ENCODE measurements at places on chromosomes 3 and 15. TPM values are rescaled to one million over a fixed set of nuclear protein-coding genes. Genes with fewer than 3 reads are reported as not detected.

DNA sequence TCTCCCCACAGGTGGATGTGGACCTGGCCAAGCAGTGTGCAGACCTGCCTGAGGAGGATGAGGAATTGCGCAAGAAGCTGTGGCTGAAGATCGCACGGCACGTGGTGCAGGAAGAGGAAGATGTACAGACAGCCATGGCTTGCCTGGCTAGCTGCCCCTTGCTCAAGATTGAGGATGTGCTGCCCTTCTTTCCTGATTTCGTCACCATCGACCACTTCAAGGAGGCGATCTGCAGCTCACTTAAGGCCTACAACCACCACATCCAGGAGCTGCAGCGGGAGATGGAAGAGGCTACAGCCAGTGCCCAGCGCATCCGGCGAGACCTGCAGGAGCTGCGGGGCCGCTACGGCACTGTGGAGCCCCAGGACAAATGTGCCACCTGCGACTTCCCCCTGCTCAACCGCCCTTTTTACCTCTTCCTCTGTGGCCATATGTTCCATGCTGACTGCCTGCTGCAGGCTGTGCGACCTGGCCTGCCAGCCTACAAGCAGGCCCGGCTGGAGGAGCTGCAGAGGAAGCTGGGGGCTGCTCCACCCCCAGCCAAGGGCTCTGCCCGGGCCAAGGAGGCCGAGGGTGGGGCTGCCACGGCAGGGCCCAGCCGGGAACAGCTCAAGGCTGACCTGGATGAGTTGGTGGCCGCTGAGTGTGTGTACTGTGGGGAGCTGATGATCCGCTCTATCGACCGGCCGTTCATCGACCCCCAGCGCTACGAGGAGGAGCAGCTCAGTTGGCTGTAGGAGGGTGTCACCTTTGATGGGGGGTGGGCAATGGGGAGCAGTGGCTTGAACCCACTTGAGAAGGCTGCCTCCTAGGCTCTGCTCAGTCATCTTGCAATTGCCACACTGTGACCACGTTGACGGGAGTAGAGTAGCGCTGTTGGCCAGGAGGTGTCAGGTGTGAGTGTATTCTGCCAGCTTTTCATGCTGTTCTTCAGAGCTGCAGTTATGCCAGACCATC lies 8.6 kb downstream of the VPS18 start:
- no peak for DNase-seq
- no peak overlapping the region for H3K4me3 ChIP-seq
- H3K4me1 ChIP-seq = peaks cover 21% of the 10 kb centered on the region
- peaks cover 73% of the 10 kb centered on the region for H3K36me3 ChIP-seq

The CXCR6 gene
- total RNA-seq = not detected

The UNC45A gene
- total RNA-seq = 67.9 TPM

GRCh38 chr3:112379020-112379690 lies 46.2 kb downstream of the CD200 start:
- no peaks in the 10 kb centered on the region for H3K27me3 ChIP-seq
- no peak overlapping the region for H3K4me3 ChIP-seq
- no peaks in the 10 kb centered on the region for H3K4me1 ChIP-seq
- no peaks in the 10 kb centered on the region for H3K36me3 ChIP-seq

DNA sequence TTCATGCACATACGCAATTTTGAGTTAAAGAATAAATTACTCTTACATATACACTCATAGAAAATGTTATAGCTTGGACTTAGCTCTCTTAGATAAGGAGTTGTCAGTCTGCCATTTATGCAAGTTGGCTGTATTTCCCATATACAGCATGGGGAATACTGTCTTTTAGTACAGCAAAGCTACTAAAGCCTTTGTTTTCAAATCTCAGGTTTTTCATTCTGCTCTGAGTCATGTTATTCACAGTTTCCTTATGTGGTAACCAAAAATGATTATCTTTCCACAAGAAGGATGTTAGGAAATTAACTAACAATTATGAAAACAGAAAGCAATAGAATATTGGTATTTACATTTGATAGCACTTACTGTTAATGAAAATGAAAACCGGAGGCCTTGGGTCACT lies 4.3 kb upstream of the TIPARP start:
- no peaks in the 10 kb centered on the region for H3K36me3 ChIP-seq
- no peak overlapping the region for H3K27ac ChIP-seq
- H3K4me1 ChIP-seq = peaks cover 25% of the 10 kb centered on the region
- H3K4me3 ChIP-seq = no peak overlapping the region

GRCh38 chr3:178655488-178655887 lies 119.3 kb downstream of the KCNMB2 start:
- no peaks in the 10 kb centered on the region for H3K36me3 ChIP-seq
- no peak overlapping the region for H3K27ac ChIP-seq
- H3K27me3 ChIP-seq = no peaks in the 10 kb centered on the region
- no peaks in the 10 kb centered on the region for H3K4me1 ChIP-seq
- DNase-seq = no peak
- no peak overlapping the region for H3K4me3 ChIP-seq

DNA sequence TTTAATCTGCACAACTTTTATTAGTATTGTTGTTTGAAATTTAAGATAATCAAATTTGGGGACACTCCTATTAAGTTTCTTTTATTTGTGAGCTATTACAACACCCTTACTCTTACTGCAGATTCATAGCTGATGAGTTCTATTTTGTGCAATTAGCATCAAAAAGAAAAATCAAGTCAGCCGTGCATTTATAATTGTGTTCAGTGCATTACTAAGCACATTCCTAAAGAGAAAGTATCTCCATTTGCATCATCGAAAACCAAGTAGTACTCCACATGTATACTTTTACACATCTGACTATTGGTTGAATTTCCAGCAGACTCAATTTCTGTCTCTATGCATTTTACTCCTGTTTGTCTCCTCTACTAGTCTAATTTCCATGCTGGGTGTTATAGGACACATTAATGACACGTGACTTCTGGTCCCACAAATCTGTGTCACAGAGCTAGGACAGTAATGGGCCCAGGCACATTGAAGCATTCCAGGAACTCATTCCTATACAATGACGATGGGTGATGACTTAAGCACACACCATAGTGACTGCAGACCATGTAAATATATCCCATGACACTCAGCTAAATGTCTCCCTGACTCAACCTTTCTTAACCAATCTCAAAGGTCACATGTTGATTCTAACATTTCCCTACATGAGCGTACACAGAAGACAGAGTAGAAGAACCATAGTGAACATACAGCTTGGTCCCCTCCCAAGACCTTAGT lies 477.5 kb downstream of the LPP start:
- H3K27ac ChIP-seq = peak overlapping the region; percentile 78
- no peak overlapping the region for H3K4me3 ChIP-seq
- H3K36me3 ChIP-seq = peaks cover 25% of the 10 kb centered on the region
- H3K4me1 ChIP-seq = peaks cover 67% of the 10 kb centered on the region
- no peaks in the 10 kb centered on the region for H3K27me3 ChIP-seq

- no peak for DNase-seq
- no peaks in the 10 kb centered on the region for H3K4me1 ChIP-seq
- no peak overlapping the region for H3K27ac ChIP-seq
- no peaks in the 10 kb centered on the region for H3K27me3 ChIP-seq
These were observed 26.1 kb downstream of the TFRC start for GRCh38 chr3:196055683-196056270.

GRCh38 chr3:52231502-52232278 lies 6.2 kb upstream of the TLR9 start:
- no peak overlapping the region for H3K4me3 ChIP-seq
- peaks cover 60% of the 10 kb centered on the region for H3K36me3 ChIP-seq
- no peak overlapping the region for H3K27ac ChIP-seq
- no peaks in the 10 kb centered on the region for H3K27me3 ChIP-seq

The GABRB3 gene
- total RNA-seq = not detected

DNA sequence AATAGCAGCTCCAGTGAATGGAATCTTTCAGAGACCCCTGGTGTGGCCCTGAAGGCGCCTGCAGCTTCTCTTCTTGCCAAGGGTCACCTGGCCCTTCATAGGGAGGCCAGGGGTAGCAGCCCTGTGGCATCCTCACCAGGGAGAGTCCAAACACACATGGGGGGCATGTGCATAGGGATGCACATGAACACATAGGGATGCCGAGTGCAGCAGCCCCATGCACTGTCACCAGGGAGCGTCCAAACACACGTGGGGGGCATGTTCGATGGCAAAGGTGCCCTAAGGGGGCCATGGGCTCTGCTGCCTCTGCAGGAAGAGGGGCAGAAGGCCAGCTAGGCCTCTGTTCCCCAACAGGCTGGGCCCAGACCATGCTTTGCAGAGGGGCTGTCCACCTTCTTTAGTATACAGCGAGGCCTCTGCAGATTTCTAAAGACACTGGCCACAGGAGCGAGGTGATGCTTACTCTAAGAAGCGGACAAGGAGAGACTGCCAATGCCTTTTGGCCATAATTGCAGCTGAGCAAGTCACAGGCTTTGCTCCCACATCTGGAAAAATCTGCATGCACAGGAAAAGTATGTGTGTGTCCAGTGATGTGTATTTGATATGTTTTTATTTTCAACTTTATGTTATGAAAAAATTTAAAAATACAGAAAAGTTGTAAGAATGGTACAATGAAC lies 21.0 kb downstream of the ANAPC13 start:
- H3K4me3 ChIP-seq = no peak overlapping the region
- H3K36me3 ChIP-seq = no peaks in the 10 kb centered on the region
- DNase-seq = no peak
- H3K4me1 ChIP-seq = peaks cover 38% of the 10 kb centered on the region
- no peaks in the 10 kb centered on the region for H3K27me3 ChIP-seq

GRCh38 chr3:192165552-192165951 lies 561.8 kb downstream of the FGF12 start:
- H3K27me3 ChIP-seq = no peaks in the 10 kb centered on the region
- no peaks in the 10 kb centered on the region for H3K36me3 ChIP-seq
- H3K4me1 ChIP-seq = no peaks in the 10 kb centered on the region
- no peak for DNase-seq
- no peak overlapping the region for H3K27ac ChIP-seq

DNA sequence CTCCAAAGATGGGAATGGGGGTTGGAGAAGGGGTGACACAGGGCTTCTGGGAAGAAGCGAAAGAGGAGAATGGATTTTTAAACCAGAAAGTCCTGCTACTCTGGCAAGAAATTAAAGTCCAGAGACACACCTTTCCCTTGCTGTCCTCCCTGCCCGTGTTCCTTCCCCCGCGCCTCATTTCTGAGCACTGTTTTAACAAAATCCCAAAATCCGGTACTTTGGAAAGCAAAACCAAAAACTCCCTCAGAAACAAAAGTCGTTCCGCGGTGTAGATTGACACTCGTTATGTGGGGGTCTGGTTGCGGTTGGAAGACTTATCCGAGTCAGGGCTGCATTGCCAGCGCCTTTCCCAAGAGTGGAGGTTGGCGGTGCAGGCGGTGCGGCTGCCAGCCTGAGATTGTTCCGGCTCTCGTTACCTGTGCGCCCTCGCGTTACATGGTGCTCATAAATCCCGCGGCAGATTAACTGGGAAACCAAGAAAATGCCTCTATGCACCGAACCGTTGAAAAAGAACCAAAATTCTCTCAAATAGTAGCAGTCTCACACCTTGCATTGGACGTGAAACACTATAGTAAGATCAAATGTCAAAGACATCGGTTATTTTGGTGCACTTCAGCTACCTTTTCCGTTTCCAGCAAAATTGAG lies 217.7 kb downstream of the MEIS2 start:
- H3K27ac ChIP-seq = no peak overlapping the region
- DNase-seq = no peak
- H3K27me3 ChIP-seq = peaks cover 40% of the 10 kb centered on the region
- no peaks in the 10 kb centered on the region for H3K4me1 ChIP-seq

The RETNLB gene
- not detected for total RNA-seq

The CASR gene
- total RNA-seq = not detected

DNA sequence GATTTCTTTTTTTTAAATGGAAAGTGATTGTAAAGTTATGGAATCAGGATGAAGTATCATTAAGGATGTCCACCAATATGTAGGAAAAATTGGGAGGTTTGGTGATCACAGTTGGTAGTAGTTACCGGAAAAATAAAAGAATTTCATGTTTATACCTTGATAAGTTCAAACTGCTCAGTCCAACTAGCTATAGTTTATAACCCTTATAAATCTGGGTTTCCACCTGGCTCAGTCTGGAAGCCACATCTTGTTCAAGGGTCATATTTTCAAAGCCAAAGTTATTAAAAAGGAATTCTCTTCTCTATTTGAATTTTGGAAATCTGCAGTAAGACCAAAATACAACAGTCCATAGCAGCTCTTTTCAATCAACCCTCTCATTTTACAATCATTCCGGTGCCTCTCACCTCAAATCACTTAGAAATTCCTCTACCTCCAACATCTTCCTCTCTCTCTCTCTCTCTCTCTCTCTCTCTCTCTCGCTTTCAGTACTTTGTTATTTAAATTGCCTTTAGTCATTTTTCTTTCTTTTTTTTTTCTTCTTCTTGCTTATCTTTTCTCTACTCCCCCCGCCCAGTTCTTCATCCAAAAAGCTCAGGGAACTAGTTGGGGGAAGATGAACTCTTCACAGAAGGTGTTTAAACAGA lies 186.2 kb upstream of the TBC1D5 start:
- no peak for DNase-seq
- no peak overlapping the region for H3K4me3 ChIP-seq
- H3K27ac ChIP-seq = no peak overlapping the region
- no peaks in the 10 kb centered on the region for H3K36me3 ChIP-seq
- no peaks in the 10 kb centered on the region for H3K27me3 ChIP-seq

The DOCK3 gene
- 0.29 TPM for total RNA-seq

- DNase-seq = peak; percentile 96
- H3K27ac ChIP-seq = peak within 1 kb of the TSS; percentile 83
- H3K4me3 ChIP-seq = peak within 1 kb of the TSS; percentile 67
- H3K36me3 ChIP-seq = peaks cover 44% of the 10 kb centered on the region
- peaks cover 19% of the 10 kb centered on the region for H3K4me1 ChIP-seq
These were observed at the start of gene BUB1B for GRCh38 chr15:40160689-40161688. BUB1B (plus strand) TSS chr15:40161069; CDS start chr15:40161221, 152 bp downstream.

- H3K4me3 ChIP-seq = no peak overlapping the region
- H3K27me3 ChIP-seq = no peaks in the 10 kb centered on the region
- no peak for DNase-seq
- no peak overlapping the region for H3K27ac ChIP-seq
These were observed 460.3 kb upstream of the IL12A start for GRCh38 chr3:159528251-159528895.

DNA sequence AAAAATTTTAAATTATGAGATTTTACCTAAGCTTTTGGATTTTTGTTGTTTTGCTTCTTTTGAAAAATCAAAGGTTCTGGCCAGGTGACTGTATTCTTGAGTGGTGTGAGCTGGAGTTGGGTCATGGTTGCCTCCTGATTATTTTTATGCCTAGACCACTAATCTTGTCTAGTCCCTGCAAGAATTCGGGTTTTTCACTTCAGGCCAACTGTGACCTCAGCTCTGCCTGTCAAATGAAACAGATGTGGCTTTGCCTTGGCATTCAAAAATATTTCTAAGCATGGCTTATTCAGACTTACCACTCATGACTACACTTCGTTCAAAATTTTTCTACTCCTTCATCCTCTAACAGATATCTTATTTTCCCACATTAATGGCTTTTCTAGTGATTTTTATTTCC lies 25.4 kb upstream of the CDV3 start:
- H3K27me3 ChIP-seq = no peaks in the 10 kb centered on the region
- no peak for DNase-seq
- no peak overlapping the region for H3K4me3 ChIP-seq
- no peaks in the 10 kb centered on the region for H3K36me3 ChIP-seq

Data from SJSA1 (cell line).